Fibroblast of skin of left quadriceps (primary cell): ENCODE measurements at places on chromosomes 6 and 20.

GRCh38 chr20:15163632-15164031, 826.2 kb upstream of the FLRT3 start:
- peak; percentile 12 for DNase-seq

- DNase-seq = no peak
Measured at GRCh38 chr6:157461000-157461915, 80.3 kb downstream of the ZDHHC14 start.

DNA sequence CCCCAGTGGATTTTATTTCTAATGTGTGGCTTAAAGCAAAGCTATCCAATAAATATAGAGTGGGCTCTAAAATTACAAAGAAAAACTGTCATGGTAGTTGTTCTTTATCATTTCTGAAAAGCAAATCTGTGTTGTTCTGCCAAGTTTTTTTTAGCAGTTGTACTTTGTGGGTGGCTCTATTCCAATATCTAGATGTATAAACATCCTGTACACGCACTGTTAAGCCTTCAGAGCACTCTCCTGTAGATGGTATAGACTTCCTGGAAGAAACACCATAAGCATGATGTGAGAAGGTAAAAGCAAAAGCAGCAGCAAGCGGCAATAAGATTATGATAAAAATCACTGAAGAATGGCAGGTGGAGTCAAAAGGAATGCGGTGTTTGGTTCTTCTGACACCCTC, 21.5 kb upstream of the TMEM30A start:
- DNase-seq = no peak

DNA sequence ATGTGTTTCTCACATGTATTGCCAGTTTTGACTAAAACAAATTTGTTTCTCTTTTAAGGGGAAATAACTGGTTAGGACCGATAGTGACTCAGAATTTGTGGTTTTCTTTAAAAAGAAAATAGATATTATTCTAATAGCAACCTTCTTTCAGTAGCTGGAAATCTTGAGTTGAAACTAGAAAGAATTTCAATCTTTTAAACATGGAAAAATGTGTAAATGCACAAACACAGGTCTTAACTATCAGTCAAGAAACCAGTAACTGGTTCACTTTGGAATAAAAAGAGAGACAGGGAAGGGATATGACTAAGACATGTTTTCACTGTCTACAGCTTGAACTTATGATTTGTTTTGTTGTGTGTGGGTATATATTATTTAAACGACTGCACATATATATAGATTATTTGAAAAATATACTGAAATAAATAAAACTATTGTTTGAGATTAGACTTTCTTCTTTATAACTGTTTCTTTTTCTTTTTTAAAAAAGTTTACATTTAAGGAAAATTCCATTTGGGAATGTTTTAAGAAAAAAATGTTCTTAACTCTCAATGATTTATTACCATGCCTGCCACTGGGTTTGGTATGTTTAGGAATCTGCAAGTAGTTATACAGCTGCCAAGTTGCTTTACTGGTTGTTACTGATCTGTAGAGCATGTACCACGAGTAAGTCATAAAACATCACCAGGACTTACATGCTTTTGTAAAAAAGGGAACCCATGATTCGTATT, 753.3 kb upstream of the MARCKS start:
- peak; percentile 90 for DNase-seq

DNA sequence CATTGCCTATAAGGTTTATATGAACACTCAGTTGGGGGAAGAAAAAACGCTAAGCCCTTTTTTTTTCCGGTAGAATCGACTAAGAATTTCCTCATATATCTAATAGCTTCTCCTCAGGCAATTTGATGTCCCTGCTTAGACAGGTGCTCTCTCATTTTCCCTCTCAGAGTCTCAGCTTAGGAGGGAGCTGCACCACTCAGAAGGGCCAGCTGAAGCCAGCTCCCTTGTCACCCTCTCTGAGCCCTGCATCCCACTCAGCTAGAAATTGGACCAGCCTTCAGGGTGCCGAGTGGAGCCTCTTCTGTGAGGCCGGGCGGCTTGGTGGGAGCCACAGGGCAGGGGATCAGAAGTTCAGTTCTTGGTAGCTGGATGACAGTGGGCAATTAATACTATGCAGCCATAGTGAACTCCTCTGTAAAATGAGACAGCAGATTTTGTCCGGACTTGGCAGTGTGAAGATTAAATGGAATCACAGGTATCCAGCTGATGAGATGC, 368.5 kb downstream of the MAFB start:
- no peak for DNase-seq

- DNase-seq = peak; percentile 44
Measured at GRCh38 chr6:22029171-22029570, 267.7 kb downstream of the PRL start.

DNA sequence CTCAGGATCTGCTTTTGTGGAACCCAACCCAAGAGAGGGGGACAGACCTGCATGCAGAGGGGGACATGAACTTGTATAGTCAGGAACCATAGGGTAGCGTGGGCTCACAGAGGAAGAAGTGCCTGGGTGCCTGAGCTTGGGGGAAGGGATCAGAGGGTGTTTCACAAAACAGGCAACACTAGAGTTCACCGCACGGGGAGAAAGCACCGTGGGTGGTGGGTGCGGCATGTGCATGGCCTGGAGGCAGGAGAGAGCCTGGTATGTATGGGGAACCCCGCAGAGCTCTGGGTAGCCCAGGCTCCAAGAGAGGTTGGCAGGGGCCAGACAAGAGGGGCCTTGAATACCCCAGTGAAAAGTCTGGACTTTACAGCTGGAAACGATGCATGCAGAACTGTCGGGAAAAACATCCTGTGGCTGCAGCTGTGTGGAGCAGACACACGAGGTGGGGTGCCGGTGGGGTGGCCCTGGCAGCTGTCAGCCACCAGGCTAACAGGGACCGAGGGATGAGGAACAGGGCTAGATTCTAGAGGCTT, 6.7 kb upstream of the EMILIN3 start:
- no peak for DNase-seq

GRCh38 chr6:52846002-52846401, 5.4 kb upstream of the GSTA5 start:
- no peak for DNase-seq

- DNase-seq = no peak
Measured at GRCh38 chr20:35988910-35989463, 20.6 kb downstream of the CNBD2 start.

GRCh38 chr6:155200012-155200411, 63.8 kb upstream of the CLDN20 start:
- no peak for DNase-seq

DNA sequence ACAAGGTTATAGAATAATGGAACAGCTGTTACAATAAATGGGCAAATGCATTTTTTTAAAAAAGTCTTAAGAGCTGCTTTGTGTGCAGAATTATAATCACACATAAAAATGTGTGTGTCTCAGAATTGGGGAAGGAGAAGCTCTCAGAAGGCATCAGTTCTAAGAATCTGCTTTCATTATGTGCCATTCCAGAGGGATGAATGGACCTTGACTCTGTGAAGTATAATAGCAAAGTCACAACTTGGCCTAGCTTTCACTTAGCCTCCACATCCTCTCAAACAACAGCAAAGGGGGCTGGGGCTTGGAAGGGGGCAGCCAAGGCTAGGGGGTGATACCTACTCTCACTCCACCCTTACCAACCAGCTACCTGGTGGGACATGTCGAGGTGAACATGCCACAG, 265.0 kb downstream of the CDC5L start:
- no peak for DNase-seq

DNA sequence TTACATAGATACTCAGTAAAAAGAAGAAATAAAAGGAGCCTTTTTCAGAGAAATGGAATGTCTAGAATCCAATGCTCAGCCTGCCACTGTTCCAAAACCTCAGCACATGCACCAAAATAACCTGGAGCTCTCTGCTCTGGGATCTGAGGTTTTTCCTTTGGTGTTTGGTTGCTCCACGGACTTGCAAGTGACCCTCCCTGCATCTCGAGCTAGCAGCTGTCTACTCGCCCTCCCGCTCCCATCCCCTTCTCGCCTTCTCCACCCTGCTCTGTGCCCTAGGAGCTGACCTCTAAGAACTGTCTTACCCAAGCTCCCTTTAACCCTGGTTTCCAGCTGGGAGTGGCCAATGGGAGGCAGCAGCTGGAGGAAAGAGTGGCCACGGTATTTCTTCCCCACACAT, 35.1 kb upstream of the FAM210B start:
- DNase-seq = no peak

DNA sequence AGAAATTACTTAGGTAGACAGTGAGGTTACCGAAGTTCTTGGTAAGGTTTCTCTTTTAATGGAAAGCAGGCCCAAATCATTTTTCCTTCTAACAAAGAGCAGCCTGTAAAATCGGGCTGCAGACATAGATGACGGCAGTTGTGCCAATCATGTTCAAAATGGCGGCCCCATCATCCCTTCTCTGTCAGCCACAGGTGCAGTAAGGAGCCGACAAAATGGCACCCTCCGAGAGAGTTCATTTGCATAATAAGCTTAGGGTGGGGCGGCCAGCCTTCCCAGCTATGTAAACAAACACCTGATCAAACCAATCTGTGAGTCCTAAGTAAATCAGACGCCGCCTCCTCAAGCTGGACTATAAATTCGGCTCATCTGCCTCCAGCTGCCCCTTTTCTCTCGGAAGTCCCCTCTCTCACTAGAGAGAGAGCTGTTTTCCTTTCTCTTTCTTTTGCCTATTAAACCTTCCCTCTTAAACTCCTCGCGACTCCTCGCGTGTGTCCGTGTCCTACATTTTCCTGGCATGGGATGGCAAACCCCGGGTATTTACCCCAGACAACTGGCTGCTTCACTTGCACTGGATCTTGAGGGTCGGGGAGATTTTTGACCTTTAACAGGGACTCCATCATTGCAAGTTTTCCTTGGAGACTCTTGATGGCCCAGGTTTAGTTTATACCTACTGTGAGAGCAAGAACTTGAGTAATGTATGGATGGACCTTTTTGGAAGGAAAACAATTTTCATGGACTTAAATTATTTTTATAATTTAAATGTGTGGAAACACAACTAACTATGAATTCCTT, 8.9 kb upstream of the DDR1 start:
- no peak for DNase-seq

DNA sequence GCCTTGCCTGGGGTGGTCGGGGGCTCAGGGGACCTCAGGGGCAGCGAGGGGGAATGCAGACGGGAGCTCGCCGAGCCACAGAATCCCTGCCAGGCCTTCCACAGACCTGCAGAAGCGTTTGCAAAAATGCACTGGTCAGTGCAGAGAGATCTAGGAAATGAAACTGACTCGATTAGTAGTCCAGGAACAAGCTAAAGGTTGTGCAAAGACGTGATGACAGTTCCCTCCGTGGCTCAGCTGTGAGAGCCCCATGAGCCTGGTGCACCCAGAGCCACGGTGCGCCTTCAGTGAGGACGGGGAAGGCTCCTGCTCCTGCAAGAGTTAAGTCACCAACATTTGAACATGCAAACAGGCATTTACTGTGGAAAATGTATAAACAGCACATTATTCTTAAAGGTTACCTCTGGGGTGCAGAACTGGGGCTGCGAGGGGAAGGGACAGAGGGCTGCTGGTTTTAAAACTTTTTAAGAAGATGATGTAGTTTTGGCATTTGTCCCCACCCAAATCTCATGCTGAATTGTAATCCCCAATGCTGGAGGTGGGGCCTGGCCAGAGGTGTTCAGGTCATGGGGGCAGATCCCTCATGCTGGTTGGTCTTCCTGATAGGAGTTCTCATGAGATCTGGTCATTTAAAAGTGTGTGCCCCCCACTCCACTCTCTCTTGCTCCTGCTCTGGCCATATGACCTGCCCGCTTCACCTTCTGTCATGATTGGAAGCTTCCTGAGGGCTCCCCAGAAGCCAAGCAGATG, 147.3 kb downstream of the DLL1 start:
- DNase-seq = no peak

DNA sequence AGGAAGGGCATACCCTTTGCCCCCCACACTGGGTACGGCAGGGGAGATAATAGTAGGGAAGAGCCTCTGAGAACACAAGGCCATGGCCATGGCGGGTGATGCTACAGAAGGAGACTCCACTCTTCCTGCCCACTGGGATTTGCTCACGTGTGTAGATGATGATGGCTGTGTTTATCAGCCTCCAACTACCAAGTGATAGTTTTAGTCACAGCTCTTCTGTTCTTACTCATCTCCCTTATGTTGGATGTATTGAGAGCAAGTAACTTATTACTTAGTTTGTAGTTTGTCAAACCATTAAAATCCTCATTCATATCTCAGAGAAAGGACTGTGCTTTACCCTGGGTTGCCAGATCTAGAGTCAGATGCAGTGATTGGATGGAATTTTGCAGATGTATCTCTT, 66.0 kb downstream of the CDH26 start:
- DNase-seq = no peak

DNA sequence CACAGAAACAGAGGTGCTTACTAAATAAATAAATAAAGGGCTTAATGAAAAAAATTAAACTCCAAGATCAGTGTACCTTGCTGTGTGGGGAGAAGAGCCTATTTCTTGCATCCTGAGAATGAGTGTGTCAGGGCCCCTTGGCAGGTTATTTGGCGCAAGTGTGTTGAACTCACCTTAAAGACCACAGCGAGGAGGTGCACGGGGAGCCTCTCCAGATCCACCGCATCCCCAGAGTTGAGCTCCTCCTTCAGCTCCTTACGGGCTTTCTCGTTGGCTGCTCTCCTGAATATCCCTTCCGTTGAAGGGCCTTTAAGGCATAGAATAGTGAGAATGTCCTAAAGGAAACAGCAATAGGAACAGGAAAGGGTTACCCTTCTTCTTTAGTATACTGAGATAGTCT, 3.6 kb downstream of the TAGAP start:
- no peak for DNase-seq

- DNase-seq = no peak
Measured at GRCh38 chr20:36298795-36299339, 7.3 kb upstream of the DLGAP4 start.

- no peak for DNase-seq
Measured at GRCh38 chr6:51432481-51432880, 613.8 kb downstream of the TFAP2B start.

DNA sequence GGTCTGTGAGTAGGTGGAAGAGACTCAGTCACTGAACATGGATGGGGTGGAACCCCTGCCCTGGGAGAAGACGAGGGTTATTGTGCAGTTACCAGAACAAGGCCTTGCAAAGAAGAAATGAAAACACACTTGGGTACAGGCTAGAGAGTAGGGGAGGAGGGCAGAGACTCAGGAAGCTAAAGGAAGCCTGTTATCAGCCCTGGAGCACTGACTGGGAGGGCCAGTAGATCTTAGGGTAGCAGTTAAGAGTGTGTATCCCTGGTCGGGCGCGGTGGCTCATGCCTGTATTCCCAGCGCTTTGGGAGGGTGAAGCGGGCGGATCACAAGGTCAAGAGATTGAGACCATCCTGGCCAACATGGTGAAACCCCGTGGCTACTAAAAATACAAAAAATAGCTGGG, 74.4 kb downstream of the SASH1 start:
- DNase-seq = no peak

GRCh38 chr20:62232770-62233645, 5.3 kb upstream of the OSBPL2 start:
- DNase-seq = no peak

DNA sequence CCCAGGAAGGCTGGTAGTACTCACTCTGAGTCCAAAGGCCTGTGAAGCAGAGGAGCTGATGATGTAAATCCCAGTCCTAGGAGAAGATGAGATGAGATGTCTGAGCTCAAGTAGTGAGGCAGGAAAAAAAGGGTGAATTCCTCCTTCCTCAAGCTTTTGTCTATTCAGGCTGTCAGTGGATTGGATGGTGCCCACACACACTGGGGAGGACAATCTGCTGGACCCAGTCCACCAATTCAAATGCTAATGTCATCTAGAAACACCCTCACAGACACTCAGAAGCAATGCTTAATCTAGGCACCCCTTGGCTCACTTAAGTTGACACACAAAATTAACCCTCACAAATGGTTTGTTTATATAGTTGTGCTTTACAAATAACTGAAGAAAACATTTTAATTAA, 94.6 kb downstream of the CD109 start:
- DNase-seq = no peak

GRCh38 chr6:53616450-53617357, 48.9 kb downstream of the KLHL31 start:
- DNase-seq = no peak

- DNase-seq = no peak
Measured at GRCh38 chr6:81847866-81848265, 95.4 kb upstream of the TENT5A start.
